NCI-H2171 treated with DMSO at 0.1 percent for 48 hours (cell line): ENCODE measurements at places on chromosomes 12 and 14.

DNA sequence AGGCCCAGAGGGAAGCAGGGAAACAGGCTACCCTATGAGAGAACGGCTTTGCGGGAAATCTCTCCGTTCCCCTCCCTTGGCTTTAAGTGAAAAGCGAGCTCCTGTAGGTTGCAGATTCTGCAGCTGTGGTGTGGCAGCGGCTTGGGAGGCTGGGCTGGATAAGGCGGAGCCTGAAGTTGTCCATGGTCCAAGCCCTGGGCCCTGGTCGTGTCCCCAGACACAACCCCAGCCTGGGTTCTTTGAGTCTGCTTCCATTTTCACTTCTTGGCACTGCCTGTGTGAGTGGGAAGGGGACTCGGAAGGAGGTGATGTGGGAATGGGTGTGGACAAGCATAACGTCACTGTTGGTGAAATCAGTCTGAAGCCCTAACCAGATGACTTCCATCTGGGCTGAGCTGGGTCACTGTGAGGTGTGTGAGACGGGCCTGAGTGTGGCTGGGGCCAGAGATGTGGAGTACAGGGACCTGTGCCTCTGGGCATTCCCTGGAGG is 43.0 kb upstream of the CTDSP2 start:
- no peak for DNase-seq

- no peak for DNase-seq
Observed at GRCh38 chr14:89408907-89409700, 7.9 kb downstream of the FOXN3 start.

- no peak for DNase-seq
Observed at GRCh38 chr12:116314477-116314876, 37.0 kb upstream of the MED13L start.

DNA sequence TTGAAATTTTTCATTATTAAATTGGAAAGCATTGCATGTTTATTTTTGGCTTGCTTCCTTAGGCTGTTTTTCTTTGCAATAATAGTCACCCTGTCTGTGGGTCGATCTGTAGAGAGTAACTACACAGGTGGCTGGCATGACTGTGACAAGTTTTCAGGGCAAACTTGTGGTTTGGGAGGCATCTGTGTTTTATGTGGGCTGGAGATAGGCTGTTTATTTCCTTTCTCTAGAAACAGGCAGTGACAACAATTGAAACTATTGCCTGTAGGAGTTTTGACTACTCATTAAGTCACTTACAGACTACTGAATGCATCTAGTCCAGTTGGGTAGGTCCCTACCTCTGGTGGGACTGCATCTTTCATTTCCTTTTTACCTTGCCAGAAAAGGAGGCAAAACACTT is 155.6 kb downstream of the DYRK2 start:
- DNase-seq = no peak

DNA sequence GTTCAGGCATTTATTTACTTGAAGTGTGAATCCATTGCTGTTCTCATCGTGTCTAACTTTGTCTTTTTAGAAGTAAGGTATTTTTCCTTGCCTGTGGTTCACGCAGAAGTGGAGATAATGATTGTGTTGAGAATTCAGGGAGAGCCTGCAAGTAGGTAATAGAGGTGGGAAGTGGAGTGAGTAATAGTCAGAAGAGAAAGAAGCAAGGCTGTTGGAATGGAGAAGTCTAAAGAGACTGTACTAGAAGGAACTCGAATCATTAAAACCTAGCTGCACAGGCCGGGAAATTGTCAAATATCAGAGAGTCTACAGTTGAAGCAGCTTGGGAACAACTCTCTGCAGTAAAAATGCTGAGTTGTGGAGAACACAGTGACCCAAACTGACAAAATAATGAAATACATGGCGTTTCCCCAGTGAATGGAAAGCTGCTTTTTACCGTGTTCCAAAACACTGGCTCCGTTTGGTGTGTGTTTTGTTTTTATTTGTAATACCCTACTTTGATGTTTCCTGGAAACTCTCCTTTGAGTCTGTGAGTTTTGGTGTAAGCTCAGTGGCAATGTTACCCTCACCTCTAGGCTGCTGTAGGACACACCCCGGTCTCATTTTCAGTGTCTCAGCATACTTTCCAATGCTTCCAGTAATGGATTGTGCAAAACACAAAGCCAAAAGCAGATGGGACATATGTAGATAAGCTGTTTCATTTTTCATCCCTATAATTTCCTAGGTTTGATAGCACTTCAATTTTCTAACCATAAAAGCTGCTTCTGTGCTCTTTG is 146.6 kb downstream of the CRADD start:
- DNase-seq = peak; percentile 40

DNA sequence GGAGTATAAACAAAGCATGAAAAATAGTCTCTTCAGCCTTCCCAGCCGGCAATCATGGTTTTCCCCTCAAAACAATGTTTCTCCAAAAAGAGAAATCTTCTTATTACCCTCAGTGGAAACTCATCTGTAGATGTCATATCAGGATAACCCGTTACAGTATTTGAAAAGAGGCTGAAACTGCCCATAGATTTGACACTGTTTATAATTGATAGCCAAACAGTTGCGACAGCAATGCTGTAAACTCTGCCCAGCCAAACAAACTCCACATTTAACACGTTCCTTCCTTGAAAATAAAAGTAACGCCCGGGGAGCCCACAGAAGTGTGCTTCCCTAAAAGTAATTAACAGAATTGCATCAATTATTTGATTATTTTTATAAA is 201.3 kb upstream of the FOXN3 start:
- no peak for DNase-seq

- DNase-seq = no peak
Observed at GRCh38 chr12:71128191-71128788, 29.5 kb downstream of the TSPAN8 start.

GRCh38 chr12:12451098-12451497 is 94.2 kb downstream of the BORCS5 start:
- DNase-seq = no peak

- no peak for DNase-seq
Observed at GRCh38 chr12:78671295-78671694, 193.3 kb upstream of the SYT1 start.

DNA sequence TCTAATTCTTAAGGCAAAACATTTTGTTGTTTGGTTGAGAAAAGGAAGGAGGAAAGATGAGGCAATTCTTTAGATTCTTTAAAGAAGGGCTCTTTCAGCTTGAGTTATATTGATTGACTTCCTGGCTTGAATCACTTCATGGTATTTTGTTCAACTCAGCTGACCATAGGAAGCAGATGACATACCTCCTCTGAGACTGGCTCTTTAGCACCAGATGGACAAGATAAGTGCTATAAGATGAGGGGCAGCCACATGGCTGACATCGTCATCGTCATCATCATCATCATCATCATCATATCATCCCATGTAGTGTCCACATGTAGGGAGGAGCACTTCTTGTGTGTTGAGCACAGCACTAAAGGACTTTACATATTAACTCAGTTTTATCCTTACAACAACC is 81.3 kb downstream of the SSPN start:
- no peak for DNase-seq

DNA sequence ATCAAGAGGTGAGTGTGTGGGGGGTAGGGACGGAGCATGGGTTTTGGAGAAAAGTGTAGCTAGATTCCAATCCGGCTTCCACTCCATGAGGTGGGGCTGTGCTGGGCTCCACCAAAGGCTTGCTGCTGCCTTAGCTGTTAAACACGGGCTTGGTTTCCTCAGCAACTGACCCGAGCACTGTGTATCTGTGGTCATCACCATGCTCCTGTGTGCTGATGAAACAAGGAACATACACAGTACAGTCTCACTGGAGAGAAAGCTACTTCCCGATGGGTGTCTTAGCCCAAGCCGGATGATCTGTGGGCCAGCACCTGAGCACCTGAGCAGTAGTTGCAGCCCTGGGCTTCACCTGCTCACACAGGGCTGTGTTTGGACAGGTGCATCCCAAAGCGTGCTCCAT is 52.9 kb upstream of the VRK1 start:
- no peak for DNase-seq

- peak; percentile 7 for DNase-seq
Observed at GRCh38 chr12:10213168-10214135, 775 bp downstream of the GABARAPL1 start.

DNA sequence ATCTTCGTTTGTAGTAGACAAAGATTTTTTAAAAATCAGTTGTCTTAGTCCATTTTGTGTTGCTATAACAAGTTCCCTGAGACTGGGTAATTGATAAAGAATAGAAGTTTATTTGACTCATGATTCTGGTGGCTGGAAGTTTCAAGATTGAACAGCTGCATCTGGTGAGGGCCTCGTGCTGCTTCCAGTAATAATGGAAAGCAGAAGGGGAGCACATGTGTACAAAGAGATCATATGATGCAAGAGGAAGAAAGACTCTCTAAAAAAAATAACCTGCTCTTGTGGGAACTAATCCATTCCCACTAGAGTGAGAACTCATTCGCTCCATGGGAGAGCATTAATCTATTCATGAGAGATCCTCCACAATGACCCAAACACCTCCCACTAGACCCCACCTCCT is 24.8 kb downstream of the MUCL1 start:
- DNase-seq = peak; percentile 44
